Stimulated activated CD8-positive, alpha-beta memory T cell treated with anti-CD3 and anti-CD28 coated beads, Interleukin-7, amount 100 ng/mL, for 4 hours (primary cell): ENCODE measurements at places on chromosomes 6 and 20.

GRCh38 chr6:8914700-8915099 lies 479.4 kb upstream of the SLC35B3 start:
- no peak for DNase-seq

- no peak for DNase-seq
Measured at GRCh38 chr20:35088231-35089145, 4.1 kb downstream of the TRPC4AP start.

- DNase-seq = no peak
Measured at GRCh38 chr6:168342636-168343035, 23.1 kb upstream of the DACT2 start.

DNA sequence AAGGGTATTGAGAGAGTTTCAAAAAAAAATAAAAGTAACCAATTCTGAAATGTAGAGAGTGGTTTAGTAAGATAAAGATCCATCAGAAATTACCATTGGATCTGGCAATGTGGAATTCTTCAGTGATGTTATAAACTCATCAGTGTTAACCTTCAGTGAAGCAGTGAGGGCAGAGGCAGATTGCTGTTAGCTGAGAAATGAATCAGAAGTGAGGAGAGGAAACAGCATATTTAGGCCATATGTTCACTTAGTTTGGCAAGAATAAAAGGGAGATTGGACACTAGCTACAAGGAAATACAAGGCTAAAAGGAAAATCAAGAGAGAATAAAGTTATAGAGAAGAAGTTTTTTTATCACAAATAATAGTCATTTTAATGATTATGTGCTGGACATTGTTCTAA lies 9.6 kb downstream of the KCNQ5 start:
- DNase-seq = no peak
